ENCODE measurements at places on chromosomes 2 and 18.

GRCh38 chr18:5726011-5726410, 169.3 kb downstream of the TMEM200C start:
- no peak for DNase-seq

- no peak for DNase-seq
These were observed 219.3 kb downstream of the GLI2 start for GRCh38 chr2:120954939-120955338.

GRCh38 chr18:79597831-79598632, 81.6 kb upstream of the CTDP1 start:
- DNase-seq = no peak

DNA sequence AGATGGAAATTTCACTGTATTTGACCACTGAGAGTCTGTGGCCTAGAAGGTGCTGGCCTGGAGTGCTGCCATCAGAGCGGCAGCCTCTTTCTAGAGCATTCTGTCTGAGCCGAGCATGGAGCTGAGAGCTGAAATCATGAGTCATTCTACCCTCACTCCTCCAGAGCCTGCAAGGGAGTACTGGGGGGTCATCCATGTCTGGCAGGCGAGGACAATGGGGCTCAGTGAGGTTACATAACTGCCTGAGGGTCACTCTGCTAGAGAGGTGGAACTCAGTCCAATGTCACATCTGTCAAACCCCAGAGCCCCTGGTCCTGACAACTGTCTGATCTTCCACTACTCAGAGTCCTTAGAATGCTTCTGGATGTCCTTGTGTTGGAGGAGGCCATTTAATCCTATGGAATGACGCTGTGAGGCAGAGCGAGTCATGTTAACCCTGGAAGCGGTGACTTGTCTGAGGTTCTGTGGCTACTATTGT, 65.3 kb downstream of the HAUS1 start:
- DNase-seq = no peak

DNA sequence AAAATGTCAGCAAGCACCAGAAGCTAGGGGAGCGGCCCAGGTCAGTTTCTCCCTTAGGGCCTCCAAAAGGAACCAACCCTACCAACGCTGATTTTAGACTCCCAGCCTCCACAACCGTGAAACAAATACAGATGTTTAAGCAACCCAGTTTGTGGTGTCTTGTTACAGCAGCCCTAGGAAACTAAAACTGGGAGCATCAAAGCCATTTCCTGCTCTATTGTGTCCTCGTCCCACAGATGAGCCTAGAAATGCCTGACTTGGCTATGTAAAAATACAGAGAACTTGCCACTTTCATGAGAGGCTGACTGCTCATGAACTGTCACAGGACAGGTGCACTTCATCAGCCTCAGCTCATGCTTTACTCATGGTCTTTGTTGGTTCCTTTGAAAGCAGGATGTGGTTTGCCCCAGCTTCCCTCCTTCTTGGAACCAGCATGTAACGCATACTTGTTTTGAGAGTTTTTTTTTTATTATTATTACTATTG, 97.6 kb upstream of the SLC39A10 start:
- no peak for DNase-seq

DNA sequence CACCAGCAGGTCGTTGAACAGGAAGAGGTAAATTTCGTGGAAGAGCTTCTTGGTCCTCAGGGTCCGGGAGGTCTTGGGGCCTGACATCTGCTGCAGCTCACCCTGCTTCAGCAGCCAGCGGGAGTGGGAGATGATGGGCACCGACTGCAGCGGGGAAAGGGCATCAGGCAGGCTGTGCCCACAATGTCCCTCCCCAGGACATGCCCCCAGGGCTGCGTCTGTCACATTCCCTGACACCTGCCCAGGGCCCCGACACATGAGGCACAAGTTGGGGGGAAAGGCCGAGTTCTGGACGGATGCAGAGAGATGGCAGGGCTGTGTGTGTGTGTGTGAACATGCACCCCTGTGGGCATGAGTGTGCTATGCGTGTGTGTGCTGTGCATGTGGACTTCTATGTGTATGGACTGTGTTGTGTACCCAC, 13.9 kb downstream of the SNORC start:
- no peak for DNase-seq

DNA sequence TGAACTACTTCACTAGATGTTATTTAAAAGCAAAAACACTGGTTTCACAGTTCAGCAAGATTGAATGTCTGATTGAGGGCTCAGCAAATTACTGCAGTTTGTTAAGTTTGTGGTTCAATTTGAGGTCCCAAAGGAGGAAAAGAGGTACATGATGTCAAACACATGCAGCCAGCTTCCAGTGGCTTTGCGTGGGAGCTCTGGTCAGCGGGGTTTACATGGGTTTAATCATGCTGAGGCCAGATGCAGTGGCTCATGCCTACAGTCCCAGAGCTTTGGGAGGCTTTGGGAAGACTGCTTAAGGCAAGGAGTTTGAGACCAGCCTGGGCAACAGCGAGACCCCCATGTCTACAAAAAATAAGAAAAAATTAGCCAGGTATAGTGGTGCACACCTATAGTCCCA, 111.5 kb downstream of the MAPK4 start:
- no peak for DNase-seq

- DNase-seq = peak; percentile 73
These were observed 37.2 kb upstream of the BIN1 start for GRCh38 chr2:127143841-127144782.

DNA sequence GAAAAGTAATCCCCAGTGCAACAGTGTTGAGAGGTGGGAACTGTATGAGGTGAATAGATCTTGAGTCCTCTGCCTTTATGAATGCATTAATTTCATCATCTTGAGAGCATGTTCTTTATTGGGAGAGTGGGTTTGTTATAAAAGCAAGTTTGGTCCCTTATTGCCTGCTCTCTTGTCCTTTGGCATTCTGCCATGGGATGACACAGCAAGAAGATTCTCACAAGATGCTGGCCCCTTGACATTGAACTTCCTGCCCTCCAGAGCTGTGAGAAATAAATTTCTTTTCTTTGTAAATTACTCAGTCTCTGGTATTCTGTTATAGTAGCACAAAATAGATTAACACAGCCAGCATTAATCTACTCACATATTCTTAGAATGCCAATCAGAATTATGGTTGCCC, 108.6 kb downstream of the EHBP1 start:
- peak; percentile 22 for DNase-seq

- DNase-seq = no peak
These were observed 18.1 kb upstream of the CCDC74B start for GRCh38 chr2:130162968-130163367.

- no peak for DNase-seq
These were observed 109.7 kb upstream of the PKDCC start for GRCh38 chr2:41937921-41938708.
